ENCODE measurements at places on chromosomes 2 and 18.
A peak's percentile ranks its signal among the peaks of the same experiment; 100 is the strongest.

GRCh38 chr18:56807901-56808300 lies 156.7 kb downstream of the WDR7 start:
- DNase-seq: no peak

DNA sequence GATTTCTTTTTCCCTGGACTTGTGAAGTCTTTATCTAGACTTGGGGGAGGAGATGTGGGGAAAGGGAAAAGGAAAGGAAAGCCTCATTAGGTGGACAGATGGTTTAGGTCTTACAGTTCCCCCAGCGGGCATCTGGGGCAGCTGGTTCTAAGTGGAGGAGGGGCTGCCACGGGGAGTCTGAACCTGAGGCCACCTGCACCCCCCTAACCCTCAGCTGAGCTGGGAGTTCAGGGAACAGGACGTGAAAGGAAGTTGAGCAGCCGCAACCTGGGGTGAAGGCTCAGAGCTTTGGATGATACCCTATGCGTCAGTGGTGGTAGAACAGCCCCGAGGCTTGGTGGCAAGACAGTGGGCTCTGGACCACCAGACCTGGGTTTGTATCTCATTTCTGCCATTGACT lies 26.8 kb downstream of the ITM2C start:
- DNase-seq: no peak

- DNase-seq: no peak
Measured at GRCh38 chr2:220241423-220241822, 614.0 kb downstream of the SLC4A3 start.

DNA sequence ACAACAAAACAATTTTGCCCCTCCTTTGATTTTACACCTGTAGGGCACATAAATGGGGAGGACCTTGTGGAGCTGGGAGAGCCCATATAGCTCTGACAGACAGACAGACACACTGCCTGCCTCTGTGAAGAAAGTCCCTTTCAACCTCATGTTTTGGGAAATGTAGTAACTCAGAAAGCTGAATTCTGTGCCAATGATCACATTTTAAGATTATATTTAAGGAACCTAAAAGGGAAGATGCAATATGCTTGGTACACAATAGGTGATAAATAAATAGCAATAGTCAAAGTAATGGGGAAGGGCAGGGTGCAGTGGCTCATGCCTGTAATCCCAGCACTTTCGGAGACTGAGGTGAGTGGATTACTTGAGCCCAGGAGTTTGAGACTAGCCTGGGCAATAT lies 446.4 kb upstream of the ID2 start:
- no peak for DNase-seq

GRCh38 chr2:88669482-88670214 lies 21.8 kb upstream of the RPIA start:
- DNase-seq: no peak

DNA sequence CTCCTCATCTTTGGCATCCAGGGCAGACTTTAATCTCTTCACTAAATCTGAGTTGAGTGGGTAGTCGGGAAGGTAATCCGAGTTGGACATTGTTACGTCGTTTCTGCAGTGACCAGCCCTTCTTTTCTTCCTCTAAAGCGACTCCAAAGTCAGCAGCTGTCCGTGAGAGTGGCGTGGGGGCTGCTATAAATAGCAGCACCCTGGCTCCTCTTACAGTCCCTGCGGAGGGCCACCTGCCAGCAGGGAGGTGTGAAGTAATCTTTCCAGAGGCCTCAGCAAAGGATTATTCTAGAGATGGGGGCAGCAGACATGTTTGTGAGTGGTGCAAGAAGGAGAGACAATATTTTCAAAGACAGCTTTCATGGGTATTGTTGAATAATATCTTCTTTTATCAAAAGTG lies at the start of gene ASB18:
Gene ASB18, minus strand, starts transcription at position 151 of the 400 bp plus-strand sequence. Its CDS starts 61 bp downstream, at position 90.
- no peak for DNase-seq

GRCh38 chr2:238262496-238263122 lies 22.8 kb upstream of the HES6 start:
- DNase-seq: no peak

- DNase-seq: no peak
Measured at GRCh38 chr2:37355735-37356134, 11.3 kb downstream of the QPCT start.

DNA sequence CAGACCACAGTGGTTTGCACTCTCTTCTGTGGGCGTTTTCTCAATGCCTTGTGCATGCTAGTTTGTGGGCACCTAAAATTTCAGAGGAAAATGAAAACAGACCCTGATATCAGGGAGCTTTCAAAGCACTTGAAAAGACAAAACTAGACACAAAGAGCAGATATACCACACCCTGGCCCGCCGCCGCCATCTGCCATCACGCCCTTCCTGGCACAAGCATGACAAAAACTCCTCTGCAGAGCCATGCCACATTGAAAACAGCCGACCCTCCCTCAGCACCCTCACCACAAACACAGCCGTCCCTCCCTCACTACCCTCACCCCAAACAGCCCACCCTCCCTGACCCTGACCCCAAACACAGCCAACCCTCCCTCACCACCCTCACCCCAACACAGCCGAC lies 84.8 kb upstream of the RAB6C start:
- DNase-seq: no peak

DNA sequence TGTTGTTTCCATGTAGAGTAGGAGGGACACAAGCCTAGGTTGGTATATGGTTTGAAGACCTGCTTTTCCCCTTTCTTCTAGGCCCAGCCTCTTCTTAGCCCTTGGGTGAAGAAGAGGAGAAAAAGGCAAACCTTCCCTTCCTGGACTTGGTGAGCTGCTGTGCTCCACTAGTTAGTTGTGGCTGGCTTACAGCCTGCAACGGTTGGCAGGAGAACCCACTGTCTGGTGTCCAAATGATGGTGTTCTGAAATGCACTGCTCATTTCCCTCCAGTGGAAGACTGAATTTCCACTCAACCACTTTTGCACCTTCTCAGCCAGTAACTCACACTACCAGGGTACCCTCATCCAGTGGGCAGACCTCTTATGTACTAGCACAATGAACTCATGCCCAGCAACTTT lies 824.1 kb downstream of the NRXN1 start:
- DNase-seq: no peak

GRCh38 chr18:11425211-11425610 lies 184.2 kb upstream of the SLC35G4 start:
- DNase-seq: no peak

GRCh38 chr2:208489687-208490086 lies 83.1 kb downstream of the PTH2R start:
- DNase-seq: no peak

DNA sequence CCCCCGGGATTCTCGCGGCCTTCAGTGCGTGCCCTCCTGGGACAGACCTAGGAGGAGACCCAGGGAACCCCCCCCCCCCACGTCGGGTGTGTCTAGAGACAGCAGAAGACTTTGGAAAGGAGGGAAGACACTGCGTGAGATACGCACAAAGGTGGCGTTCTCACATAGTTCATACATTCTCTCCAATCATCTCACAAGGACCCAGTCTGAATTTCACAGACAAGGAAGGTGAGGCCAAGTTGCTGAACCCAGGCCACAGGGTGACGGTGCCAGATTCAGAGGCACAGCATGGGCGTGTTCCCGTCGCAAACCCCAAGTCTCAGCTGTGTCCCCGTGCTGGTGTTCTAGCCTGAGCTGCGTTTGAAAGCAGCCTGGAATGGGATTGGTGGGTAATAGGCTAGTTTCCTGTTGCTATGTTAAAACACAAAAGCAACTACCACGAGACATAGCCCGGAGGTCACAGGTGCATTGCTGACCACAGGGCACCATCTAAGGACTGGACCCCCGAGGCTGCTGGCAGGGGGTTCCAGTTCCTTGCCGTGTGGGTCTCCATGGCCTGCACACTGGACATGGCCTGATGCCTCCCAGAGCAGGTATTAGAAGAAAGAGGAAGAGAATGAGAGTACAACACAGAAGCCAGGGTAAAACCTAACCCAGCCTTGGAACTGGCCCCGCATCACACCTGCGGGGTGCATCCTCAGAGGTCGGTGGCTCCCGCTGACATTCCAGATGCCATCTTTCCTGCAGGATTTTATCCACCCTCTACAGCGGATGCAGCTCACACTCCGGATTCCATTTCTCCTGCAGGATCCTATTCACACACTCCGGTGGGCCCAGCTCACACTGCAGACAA lies 1.1 kb upstream of the PXDN start:
- DNase-seq: no peak

GRCh38 chr2:235135990-235136561 lies 184.3 kb downstream of the SH3BP4 start:
- DNase-seq: peak; percentile 42

GRCh38 chr2:14712111-14712510 lies 79.6 kb downstream of the LRATD1 start:
- no peak for DNase-seq

- DNase-seq: no peak
Measured at GRCh38 chr2:139160836-139161235, 380.6 kb upstream of the NXPH2 start.

DNA sequence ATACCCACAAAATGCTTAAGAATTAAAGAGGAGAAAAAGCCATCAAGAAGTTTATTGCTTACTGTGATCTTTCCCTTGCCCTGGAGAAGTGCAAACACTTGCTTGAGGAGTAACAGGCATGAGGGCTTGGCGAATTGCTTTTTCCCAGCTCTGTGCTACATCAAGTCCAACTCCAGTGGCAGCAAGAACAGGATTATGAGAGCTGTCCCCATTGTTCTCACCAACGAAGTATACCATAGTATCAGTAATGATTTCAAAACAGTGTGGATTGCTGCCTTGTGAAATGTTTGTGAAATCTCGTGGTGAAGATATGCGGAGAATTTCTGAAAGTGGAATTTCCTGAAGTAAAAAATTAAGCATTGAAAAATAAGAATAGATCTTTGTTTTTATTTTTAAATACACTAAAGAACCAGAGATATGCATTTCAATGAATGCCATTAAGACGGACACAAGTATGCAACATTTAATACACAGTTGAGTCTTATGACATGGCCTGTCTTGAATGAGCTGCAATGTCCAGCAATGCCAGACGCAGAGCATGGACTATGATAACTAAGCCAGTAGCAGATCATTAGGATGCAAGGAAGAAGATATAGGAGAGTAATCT lies 43.0 kb downstream of the NDUFAF7 start:
- no peak for DNase-seq

- no peak for DNase-seq
Measured at GRCh38 chr2:159998961-159999360, 63.5 kb downstream of the PLA2R1 start.

DNA sequence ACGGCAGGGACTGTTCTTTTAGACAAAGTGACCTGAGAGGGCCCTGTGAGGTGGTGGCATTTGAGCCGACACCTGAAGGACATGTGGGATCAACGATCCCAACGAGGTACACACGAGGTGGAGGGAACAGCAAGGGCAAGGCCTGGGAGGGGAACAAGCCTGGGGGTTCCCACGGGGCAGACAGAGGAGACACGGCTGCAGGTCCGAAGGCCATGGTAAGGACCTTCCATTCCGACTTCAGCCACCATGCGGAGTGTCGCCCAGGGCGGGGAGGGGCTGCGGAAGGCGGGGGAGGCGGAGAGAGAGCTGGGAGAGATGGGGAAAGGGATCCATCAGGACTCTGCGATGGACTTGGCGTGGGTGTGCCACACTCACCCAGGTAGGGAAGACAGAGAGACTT lies 151.8 kb downstream of the HDAC4 start:
- no peak for DNase-seq

DNA sequence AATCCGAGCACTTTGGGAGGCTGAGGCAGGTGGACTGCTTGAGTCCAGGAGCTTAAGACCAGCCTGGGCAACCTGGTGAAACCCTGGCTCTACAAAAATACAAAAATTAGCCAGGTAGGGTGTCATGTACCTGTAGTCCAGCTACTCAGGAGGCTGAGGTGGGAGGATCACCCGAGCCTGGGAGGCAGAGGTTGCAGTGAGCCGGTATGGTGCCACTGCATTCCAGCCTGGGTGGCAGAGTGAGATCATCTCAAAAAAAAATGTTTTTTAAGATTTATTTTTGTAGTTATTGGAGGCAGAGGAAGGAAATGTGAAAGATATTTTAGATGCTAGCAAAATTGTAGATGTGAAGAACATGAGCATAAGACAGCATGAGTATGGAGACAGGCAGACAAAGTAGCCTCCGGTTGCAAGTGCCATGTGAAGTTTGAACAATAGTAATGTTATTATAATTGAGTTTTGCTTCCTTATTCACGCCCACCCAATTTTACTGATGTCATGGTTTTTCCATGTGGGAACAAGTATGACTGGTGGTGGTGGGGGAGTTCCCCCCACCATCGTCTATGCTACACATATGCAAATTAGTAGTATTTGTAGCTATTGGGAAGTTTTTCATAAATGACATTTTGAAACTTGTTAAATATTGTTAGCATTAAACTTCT lies 18.0 kb downstream of the REL start:
- no peak for DNase-seq

DNA sequence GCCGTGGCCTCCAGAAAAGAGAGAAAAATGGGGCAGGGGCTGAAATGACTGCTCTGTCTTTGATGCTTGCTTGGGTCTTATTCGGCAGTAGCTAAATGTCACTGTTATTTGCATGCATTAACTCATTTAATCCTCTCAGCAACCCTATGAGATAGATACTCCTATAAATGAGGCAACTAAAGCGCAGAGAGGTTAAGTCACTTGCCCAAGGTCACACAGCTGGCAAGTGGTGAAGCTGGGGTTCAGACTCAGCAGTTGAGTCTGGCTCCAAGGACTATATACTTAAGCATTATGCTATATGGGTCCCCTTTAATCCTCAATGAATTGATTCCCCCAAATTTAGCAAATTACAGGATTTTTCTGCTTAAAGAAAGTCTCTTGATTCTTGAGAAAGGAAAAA lies 9.2 kb upstream of the SLC66A3 start:
- DNase-seq: no peak

GRCh38 chr18:29188760-29189159 lies 1011.8 kb upstream of the CDH2 start:
- no peak for DNase-seq

DNA sequence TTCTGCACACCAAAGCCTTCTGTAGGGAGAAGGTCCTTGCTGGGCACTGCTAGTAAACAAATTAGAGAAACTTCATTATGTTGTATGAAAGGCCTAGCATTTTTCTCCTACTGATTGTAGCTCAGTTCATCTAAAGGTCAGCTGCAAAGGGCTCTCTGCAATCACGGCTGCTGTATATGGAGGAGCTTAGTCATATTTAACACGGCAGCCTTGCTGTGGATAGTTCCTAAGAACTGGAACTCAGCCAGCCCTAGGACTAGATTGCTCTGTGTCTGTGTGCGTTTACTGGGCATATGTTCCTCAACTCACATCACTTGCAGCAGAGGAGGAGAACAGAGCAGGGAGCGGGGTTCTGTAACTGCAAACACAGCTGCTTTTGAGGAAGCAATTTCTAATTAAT lies 1103.9 kb upstream of the KLHL29 start:
- DNase-seq: no peak
